Neural progenitor cell (in vitro differentiated cells): ENCODE measurements at places on chromosomes 7 and 10.

DNA sequence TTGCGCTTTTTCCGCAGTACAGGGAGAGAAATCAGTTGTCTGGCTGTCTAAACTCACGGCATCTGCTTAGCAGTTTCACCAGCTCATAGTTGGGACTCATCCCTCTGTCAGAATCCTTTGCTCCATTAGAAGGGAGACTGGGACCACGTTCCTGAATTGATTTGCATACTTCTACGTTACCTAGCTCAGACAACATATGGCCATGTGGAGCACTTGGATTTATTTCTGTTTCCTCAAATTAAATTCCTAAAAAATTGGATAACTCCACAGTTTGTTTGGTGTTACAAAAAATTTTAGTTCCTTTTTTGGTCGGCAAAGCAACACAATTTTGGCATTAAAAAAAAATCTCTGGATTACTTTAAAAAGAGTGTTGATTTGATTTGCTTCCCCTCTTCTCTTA is 614.0 kb downstream of the AUTS2 start:
- DNase-seq, result no peak

GRCh38 chr10:64762861-64763260 is 1241.7 kb downstream of the REEP3 start:
- no peak for DNase-seq

DNA sequence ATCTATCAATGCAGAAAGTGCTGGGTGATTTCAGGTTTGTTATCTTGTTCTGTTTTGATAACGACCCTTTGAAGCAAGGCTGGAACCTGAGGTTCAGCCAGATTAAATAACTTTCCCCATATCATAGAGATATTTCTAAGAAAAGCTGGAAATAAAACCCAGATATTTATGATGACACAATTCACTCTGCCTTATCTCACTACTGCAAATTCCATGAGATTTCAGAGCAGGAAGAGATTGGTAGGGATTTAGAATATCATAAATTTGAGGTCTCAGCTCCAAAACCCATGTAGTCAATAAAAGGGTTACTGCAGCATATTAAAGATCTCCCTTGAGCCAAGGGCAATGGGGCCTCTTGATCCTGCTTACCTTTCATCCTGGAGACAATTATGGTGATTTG is 692.5 kb upstream of the IGFBP3 start:
- no peak for DNase-seq

GRCh38 chr7:42959549-42959948 is 27.4 kb downstream of the MRPL32 start:
- DNase-seq, result no peak

- DNase-seq, result no peak
Observed at GRCh38 chr10:75107756-75108683, 3.4 kb upstream of the SAMD8 start.

- no peak for DNase-seq
Observed at GRCh38 chr7:152528612-152529011, 92.8 kb upstream of the KMT2C start.

- DNase-seq, result no peak
Observed at GRCh38 chr7:6026820-6027311, 4.3 kb upstream of the ANKRD61 start.

DNA sequence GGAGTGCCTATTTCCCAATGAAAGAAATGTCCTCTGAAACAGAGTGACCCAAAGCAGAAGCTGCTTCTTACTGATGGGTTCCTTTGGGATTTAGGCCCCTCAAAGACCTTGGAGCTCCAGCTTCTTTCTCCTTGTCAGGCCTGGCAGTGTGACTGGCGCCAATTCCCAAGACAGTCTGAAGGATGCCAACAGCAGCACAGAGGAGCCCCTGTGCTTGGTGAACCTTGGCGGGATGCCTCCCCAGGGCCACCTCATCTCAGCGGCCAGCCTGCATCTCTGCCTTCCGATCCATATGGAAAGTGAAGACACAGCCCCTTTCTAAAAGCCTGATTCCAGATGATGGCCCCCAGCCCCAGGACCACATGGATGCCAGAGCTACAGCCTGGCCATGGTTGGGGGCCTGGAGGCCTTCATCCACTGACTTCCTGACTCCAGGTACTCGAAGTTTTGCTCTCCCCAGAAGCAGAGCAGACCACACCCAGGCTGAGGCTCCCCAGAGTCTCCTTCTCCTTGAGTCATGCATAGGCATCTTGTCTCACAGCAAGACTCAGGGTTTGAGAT is 45.4 kb downstream of the FBXW4 start:
- DNase-seq, result no peak

DNA sequence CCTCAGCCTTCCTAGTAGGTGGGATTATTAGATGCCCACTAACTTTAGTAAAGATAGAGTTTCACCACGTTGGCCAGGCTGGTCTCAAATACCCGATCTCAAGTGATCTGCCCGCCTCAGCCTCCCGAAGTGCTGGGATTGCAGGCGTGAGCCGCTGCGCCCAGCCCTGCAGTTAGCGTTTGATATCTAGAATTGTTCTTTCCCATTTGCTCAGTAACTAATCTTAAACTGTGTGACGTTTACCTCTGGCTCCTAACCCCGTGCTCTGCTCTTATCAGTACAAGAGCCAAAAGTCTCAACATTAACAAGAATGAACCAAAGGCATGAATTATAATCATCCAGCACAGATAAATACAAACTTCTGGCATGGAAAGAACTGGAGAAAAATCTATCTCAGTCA is 47.4 kb downstream of the IGF2BP3 start:
- DNase-seq, result no peak

DNA sequence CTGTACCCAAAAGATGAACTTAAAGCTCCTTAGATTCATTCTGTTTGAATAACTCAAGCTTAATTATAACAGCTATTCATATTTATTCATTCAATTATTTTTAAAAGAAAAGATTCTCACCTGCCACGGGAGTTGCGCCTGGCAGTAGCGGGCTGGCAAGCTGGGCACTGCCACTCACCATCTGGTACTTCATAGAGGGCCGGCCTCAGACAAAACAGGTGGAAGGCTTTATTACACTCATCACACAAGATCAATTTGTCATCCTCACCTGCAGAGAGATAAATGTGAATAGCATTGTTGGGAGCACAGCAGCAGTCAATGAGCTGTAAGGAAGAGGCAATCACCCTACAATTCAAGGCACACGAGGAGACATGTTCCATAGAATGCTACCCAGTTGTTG is 15.8 kb downstream of the FZD9 start:
- no peak for DNase-seq

- DNase-seq, result no peak
Observed at GRCh38 chr10:111984057-111984456, 199.5 kb downstream of the GPAM start.

GRCh38 chr10:21402606-21403083 is 122.8 kb downstream of the SKIDA1 start:
- DNase-seq, result no peak

- no peak for DNase-seq
Observed at GRCh38 chr10:133110133-133110532, 22.4 kb downstream of the ADGRA1 start.

- DNase-seq, result no peak
Observed at GRCh38 chr10:74371696-74372095, 220.7 kb downstream of the ADK start.

DNA sequence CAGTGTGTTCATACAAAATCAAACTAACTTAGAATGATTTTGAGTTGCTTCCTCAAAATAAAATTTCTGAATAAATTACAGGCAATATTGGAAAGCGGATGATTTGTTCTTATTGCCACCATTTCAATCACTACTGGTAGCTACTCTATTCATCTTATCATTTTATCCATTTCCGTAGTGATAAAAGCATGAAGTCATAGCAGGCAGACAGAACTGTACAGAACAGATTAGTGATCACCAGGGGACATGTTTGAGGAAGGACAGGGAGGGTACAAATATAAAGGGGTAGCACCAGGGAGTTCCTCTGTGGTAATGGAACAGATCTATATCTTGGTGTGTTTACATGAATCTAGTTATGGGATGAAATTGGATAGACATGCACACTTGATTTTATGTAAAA is 138.5 kb downstream of the WNT2 start:
- DNase-seq, result no peak

DNA sequence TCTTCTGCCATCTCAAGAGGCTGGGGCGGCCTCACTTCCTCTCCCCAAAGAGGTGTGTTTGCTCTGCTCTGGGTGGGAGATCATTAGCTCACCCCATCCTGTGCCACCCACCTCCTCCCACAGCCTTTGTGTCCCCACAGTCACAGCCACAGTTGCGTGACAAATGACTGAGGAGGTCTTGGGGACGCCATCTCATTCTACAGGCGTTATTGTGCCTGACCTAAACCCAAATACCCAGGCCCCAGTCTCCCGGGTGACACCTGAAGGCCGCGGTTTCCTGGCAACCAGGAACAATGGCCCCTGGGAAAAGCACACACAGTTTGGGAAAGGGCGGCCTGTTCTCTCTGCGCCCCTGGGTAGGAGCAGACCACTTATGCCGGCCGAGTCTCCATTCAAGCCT is 51.6 kb downstream of the SLIT1 start:
- peak; percentile 69 for DNase-seq

DNA sequence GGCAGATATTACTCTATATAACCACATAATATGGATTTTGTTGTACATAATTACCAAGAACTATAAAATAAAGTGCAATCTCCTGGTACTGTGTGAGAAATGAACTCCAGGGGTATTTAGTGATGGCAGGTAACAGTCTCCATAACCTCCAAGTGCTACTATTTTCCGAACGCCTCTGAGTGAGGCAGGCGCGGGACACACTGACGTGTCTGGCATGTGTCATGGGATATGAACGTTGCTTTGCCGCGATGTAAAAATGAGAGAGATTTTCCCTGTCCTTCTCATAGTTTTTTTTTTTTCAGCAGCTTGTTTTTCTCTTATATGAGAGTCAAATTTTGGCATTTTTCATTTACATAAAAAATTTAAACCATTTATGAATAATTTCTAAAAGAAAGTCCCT is 3.6 kb downstream of the ADARB2 start:
- DNase-seq, result no peak

DNA sequence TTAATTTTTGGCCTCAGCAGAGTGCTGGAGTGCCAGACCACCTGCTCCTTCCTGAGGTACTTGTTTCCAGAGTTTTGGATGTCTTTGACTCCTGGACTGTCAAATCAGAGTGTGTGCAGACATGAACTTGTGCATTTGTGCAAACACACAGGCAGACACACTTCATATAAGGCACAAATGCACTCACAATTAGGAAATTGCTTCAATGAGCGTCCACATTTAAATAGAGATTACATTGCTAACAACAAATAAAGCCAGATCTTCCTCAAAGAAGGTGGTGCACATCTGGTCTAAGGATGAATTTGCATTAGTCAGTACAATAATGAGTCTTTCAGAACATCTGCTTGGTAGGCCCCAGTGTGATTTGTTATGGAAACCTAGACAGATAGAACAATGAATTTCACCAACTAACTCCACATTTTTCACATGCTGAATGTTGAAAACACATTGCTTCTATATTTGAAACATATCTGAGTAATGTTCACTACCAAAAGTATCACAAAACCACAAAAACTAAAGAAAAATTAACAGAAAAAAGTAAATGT is 266.7 kb upstream of the INHBA start:
- DNase-seq, result no peak

- DNase-seq, result no peak
Observed at GRCh38 chr7:55158541-55159382, 139.9 kb downstream of the EGFR start.

DNA sequence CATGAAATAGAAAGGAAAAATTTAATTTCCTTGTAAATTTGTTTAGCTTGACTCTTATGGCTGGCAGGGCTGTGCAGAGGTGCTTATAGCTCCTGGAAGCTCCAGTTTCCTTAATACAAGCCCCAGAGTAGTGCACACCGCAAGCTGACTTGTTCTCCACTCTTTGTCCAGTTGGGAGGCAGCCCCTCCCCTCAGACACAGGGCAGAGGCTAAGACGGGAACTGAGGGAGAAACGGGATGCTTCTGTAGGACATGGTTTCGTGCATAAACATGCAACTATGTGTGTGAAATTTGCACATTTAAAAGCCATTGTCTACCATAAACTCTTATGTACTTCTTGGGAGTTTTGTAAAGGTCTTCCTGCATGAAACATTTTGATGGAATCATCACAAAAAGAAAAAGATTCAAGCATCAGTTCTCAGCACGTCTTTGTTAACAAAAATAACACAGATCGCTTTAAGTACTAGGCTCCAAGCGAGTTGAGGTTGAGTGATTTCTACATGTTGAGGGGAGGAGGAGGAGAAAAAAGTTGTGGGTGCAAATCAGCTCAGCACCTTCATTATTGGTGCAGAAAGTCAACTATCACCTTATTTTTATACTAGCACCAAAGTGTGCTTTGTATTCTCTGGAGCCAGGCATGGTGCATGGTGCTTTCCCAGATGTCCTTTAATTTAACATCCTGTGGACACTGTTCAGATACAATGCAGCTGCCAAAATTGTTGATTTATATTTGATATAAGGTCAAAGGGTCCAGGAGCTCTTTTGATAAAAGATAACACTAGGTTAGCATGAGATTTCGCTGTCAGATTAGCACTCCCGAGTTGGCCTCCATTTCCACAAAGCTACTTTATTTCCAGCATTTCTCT is 124.5 kb downstream of the CHN2 start:
- no peak for DNase-seq

DNA sequence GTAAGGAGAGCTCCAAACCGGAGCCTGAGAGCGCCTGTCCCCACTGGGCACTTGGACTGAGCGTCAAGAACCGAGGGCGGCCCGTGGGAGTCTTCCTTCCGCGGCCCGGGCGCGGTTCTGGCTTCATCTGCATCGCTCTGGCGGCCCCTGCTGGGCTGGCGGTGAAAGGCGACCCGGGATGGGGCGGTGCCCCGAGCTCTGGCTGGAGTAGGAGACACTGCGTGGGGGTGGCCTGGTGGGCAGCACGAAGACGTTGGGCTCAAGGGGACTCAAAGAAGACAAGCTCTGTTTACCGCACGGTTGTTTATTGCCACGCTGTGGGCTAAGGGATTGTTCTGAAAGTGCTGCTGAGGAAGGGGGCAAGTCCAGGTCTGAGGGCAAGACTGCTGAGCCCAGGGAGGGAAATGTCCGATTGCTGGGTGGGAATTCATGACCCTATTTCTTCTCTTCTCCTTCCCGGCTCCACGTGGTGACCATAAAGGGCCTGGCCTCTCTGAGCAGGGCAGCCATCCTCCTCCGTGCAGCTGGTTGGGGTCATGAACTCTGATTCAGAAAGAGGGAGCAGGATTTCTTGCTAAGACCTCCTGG is 29.8 kb downstream of the PLAU start:
- peak; percentile 83 for DNase-seq

DNA sequence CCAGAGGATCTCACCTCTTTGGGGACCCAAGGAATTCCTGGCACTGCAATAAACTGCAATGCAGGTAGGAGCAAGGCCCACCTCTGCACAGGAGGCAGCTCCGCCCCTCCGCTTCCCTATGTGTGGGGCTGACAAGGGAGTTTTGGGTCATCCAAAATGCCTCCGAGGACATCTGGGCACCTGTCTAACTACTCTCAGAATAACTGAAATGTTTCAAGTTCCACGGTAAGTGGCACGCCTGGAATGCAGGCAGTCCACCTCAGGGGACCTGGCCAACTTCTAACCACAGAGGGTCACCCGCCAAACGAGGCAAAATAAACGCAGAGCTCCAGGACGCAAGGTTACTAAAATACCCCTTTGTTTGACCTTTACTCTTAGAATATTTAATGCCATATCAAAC is 102.5 kb downstream of the FGFR2 start:
- no peak for DNase-seq

GRCh38 chr7:66301249-66301648 is 96.1 kb downstream of the TPST1 start:
- no peak for DNase-seq

- DNase-seq, result no peak
Observed at GRCh38 chr7:40436710-40437109, 301.9 kb downstream of the SUGCT start.
